Left colon (tissue), 2 donors: ENCODE measurements at places on chromosomes 5 and 9. TPM values are rescaled to one million over a fixed set of nuclear protein-coding genes. Genes with fewer than 3 reads are reported as not detected.

DNA sequence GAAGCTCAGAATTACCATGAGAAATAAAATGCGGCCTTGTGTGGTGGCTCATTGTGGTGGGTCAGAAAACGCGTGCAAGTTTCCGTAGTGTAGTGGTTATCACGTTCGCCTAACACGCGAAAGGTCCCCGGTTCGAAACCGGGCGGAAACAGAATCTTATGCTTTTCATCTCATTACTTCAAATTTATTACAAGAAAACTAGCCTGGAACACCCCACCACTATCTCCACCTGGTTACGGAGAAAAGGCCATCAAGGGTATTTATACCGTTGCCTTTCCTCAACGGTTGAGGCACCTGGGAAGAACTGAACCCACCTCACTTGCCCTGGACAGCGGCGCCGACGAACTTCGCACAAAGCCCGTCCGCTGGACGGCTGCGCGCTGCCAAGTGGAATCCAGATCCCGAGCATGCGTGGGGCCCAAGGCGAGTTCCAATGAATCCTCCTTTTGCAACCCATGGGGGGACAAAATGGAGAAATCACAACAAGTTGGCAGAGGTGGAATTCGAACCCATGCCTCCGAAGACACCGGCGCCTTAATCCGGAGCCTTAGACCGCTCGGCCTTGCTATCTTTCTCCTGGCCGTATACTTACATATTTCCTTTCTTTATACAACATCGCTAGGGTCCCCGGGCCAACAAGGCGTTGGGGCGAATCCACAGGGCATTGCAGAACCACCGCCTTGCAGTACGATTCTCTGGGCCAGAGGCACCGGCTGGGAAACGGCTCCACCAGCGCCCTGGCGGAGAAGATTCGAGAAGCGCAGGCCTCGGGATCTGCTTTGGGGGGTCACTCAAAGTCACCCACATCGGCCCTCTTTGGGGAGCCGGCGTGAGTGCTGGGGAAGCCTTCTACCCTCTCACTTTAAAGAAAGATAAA, 16.9 kb downstream of the OR2V2 start:
- DNase-seq, result no peak

- no peak for DNase-seq
These were observed 125.3 kb downstream of the SLC24A2 start for GRCh38 chr9:19663570-19663969.

DNA sequence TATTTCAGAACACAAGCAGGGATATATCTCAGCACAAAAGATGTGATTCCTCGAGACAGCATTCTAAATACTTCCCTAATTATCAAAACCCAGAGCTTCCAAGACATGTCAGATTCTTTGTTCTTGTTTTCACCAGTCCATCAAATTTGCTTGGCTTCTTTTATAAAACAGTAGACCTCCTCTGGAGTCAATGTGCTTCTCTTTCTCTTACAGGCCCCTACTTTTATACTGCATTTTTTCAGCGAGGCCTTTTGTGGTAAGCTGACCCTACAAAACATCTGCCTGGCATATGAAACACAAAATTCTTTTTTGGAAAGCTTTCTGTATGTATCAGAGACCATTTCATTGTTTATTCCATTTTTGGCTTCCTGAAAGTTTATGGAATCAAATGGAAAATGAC, 81.8 kb downstream of the ARSB start:
- no peak for DNase-seq

DNA sequence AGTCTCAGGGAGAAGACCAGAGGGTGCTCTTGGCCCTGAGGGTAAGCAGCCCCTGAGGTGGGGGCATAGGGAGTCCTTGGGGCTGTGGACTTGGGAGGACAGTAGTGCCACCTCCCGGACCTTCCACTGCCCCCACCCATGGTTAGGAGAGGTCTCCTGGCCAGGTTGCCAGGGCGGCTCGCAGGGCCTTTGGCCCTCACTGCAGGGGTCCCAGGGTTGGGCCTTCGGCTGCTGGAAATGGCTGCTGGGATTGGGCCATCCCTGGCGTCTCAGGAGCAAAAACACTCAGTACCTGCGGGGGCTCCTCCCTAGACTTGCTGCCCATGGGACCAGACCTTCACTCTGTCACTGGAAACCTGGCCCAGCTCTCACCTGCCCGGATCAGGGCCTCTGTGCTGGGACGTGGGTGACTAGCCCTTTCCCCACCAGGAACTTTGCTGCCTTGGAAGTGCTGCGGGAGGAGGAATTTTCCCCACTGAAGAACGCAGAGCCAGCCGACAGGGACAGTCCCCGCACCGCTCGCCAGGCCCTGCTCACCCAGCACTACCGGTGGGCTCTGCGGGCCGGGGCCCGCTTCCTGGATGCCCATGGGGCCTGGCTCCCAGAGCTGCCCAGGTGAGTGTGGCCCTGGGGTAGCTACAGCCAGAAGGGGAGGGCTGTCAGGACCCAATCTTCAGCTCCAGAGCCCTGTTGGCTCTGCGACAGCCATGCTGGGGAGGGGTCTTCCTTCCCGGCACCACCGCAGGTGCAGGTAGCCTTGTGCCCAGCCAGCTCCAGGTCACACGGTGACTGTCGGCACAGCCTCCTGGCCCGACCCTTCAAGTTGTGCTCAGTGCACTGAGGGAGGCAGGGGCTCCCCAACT, 3.2 kb downstream of the UAP1L1 start:
- DNase-seq, result no peak

DNA sequence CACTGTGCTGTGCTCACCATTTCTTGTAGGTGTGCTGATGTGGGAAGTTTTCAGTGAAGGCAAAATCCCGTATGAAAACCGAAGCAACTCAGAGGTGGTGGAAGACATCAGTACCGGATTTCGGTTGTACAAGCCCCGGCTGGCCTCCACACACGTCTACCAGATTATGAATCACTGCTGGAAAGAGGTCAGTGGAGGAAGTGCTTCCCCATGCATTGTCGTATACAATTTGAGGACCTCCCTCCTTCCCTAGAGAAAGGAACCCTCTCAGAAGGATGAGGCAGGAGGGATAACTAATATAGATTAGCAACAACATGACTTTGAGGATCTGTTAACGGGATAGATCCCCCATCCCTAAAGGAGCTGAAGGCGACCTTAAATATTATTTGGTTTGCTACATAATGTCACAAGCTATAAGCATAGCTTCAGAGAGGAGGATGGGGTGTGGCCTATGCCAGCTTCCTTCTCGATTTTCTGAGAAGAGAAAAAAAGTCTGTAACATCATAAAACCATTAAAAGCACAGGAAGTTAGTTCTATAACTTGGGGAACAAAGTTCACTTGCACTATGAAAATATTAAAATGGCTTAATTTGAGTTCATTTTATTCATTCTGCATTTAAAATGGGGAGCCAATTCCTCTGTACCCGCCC, 17.0 kb upstream of the CYFIP2 start:
- no peak for DNase-seq

DNA sequence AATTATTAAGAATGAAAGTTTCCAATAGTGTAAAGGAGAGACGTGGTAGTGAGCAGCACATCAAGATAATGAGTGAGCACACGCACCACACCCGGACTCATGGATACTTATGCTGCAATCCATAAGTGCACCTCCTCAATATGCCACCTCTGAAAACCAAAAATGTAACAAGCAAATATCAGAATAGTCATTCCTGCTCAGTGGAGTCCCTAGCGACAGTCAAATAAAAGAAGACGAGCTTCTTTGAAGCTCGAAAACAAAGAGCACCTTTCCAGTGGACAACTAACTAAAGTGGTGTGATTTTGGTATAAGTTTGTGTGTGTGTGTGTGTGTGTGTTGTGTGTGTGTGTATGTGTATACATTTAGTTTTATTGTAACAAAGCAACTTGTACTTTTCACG, 241.3 kb downstream of the DEPDC1B start:
- no peak for DNase-seq

DNA sequence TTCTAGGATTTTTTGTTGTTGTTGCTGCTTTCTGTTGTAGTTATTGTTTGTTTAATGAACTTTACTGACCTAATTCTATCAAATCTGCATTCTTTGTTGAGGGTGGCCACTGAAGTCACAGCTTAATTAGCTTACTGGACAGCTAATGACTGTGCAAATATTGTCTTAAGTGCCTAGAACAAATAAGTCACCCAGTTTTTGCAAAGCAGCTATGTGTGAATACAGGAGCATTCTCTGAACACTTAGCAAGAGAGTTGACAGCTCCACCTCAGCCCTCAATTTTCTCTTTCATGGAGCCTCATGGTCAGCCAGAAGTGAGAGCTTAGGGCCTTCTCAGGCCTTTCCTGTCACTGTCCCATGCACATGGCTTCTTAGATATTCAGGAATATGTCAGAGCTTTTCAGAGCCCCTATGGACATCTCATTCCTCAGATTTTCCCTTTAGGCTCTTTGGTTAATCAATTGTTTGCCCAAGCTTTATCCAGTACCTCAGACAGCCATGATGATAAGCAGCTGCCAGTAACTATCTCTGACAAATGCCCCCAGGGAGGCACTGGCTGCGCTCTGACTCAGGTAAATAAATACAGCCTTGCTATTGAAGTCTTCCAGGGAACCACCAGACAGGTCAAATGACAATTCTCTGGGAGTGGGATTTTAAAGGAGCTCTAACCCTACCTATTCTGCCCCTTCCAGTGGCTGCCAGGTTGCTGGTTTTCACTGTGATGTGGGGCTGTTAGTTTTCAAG, 241.4 kb upstream of the IL12B start:
- DNase-seq, result no peak

- no peak for DNase-seq
These were observed 164.2 kb upstream of the PUM3 start for GRCh38 chr9:3008091-3008490.

GRCh38 chr9:135664266-135664665, 1.2 kb downstream of the LCN9 start:
- no peak for DNase-seq

- peak; percentile 79 for DNase-seq
These were observed 202.0 kb downstream of the AUH start for GRCh38 chr9:91159664-91160121.

- no peak for DNase-seq
These were observed 18.8 kb downstream of the NANS start for GRCh38 chr9:98075332-98075805.

DNA sequence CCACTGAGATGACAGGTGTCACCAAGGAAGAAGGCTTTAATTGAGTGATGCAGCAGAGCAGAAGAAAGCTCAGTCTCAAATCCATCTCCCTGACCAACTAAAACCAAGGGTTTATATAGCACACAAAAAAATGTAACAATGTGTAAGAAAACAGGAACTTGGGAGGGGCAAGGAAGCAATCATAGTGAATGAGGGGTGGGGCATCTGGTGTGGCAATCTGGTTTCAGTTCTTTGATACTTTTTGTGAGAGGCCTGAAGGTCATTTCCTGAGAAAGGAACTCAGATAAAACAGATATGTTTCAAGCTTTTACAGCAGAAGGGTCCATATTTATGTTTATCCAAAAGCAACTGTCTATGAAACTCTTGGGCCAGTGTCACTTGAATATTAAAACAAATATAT, 19.7 kb downstream of the CD180 start:
- DNase-seq, result no peak

- no peak for DNase-seq
These were observed 331.2 kb downstream of the NR2F1-AS1 start for GRCh38 chr5:93249651-93250289.

DNA sequence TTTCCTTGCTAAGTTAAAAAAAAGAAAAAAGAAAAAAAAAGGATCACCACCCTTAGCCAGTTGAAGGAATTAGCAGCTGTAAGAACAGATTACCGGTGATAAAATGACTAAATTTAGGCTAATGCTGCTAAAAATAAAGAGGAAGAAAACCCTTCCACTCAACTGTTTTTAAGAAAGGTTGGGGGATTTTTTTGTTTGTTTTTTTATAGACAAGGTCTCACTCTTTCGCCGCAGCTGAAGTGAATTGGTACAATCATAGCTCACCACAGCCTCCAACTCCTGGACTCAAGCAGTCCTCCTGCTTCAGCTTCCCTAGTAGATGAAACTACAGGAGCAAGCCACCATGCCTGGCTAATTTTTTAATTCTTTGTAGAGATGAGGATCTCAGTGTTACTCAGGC, 101.7 kb downstream of the SNCAIP start:
- no peak for DNase-seq

GRCh38 chr9:97997330-97998276, 14.5 kb downstream of the ANP32B start:
- no peak for DNase-seq

GRCh38 chr9:4435197-4435596, 55.1 kb upstream of the SLC1A1 start:
- DNase-seq, result no peak

Gene CDC14B
- total RNA-seq, result 16.5 TPM

Gene ARHGEF39
- 5.2 TPM for total RNA-seq

Gene CERCAM
- 2.9 TPM for total RNA-seq

Gene ASTN2
- total RNA-seq, result 3.1 TPM

Gene HTR4
- total RNA-seq, result 12.2 TPM

Gene GPR151
- not detected for total RNA-seq

Gene CPLANE1
- total RNA-seq, result 10.2 TPM

Gene SURF4
- 169 TPM for total RNA-seq

Gene NUTM2G
- total RNA-seq, result not detected

Gene SOX30
- 0.28 TPM for total RNA-seq
